ENCODE measurements at places on chromosomes 5 and 9. TPM values are rescaled to one million over a fixed set of nuclear protein-coding genes. Genes with fewer than 3 reads are reported as not detected.

Gene PRDM9
- total RNA-seq = not detected

Gene ADAMTS12
- 2.2 TPM for total RNA-seq

GRCh38 chr9:4124266-4124665 lies 175.6 kb downstream of the GLIS3 start:
- DNase-seq = no peak

GRCh38 chr5:161546095-161546469 lies 443 bp downstream of the GABRB2 start:
- DNase-seq = no peak

DNA sequence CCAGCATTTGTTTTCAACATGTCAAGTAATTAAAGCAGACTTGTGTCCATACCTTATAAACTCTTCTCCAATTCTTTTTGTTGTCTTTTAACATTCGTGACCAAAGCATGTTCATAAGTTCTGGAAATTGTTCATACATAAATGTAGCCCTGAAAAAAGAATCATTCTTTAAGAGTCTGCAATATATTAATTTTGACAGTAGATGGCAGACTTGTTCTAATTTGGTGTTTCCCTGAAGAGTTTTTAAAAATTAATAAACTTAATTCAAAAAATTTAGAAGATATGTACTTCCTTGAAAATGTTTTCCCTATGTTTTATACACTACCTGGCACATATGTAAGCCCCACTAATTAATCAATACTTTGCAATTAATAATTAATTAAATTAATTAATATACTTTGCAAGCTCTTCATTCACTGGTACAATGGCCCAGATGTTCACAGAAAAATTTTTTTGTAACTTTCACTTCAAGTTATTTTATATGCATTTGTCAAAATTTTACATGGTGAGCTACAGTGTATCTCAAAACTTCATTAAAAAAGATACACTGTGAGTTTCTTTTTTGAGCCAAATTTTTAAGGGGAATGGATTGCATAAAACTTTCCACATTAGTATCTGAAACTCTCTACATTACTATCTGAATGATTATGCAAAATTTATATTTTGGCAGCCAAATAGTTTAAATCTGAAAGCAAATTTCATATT lies 42.1 kb downstream of the CLINT1 start:
- DNase-seq = no peak

- DNase-seq = no peak
These were observed 115.6 kb downstream of the TTC39B start for GRCh38 chr9:15191378-15191777.

Gene FOXD4L3
- not detected for total RNA-seq

DNA sequence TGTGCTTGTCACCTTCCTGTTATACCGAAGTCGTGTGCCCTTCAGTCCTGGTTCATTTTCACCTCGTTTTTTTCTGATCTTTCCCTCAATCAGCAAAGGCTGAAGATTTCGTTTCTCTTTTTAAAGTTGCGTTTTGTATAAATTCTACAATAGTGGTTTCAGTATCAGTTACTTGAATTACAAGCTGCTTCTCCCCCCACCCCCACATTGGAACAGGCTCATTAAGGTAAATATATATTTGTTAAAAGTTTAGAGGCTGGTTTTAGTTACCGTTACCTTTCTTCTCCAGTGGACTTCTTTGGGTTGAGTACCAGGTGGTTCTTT lies 881 bp downstream of the SUB1 start:
- DNase-seq = no peak

DNA sequence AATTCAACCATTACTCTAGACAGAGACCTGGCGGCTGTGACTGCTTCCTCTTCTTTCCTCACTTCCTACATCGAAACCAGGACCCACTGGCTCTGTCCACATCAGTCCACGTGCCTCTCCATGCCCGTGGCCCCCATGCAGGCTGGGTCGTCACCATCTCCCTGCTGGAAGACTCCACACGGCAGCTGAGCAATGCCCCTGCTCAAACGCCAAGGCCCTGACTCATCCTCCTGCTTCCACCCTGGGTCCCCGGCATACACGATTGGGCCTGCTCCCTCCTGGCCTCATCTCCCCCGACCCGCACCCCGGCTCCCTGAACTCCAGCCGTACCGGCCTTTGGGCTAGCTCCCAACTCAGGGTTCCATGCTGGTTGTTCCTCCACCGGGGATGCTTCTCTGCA lies 67.2 kb upstream of the IER5L start:
- no peak for DNase-seq

DNA sequence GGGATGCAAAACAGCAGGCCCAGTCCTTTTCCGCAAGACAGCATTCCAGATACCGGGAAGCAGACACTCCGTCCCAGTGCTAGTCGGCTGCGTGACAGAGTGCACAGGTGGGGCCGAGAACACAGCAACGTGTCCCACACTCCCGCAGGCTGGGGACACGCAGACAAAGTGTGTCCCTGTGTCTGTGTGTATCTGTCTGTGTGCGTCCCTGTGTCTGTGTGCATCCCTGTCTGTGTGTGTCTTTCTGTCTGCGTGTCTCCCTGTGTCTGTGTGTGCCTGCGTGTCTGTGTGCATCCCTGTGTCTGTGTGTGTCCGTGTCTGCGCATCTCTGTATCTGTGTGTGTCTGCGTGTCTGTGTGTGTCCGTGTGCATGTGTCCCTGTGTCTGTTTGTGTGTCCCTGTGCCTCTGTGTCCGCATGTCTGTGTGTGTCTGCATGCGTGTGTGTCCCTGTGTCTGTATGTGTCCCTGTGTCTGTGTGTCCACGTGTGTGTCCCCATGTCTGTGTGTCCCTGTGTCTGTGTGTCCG lies 137.0 kb downstream of the MRPL36 start:
- no peak for DNase-seq

DNA sequence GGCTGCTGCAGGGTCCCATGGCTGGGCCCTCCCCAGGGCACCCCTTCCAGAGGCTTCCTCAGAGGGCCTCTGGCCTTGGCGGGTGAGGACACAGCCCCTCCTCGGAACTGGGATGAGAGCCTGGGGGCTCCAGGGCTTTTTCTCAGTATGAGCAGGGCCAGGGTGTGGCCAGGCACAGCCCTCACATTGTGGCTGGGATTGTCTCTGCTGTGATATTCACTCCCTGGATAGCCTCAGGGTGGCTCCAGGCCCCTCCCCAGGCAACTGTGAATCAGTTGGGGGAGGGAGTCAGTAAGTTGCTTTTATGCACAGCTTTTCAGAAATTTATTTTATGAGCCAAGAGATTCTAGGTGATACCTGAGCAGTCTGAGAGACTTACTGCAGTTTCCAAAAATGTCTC lies 135.7 kb downstream of the CACNA1B start:
- no peak for DNase-seq

- no peak for DNase-seq
These were observed 186.7 kb downstream of the TMEM38B start for GRCh38 chr9:105881021-105881420.

DNA sequence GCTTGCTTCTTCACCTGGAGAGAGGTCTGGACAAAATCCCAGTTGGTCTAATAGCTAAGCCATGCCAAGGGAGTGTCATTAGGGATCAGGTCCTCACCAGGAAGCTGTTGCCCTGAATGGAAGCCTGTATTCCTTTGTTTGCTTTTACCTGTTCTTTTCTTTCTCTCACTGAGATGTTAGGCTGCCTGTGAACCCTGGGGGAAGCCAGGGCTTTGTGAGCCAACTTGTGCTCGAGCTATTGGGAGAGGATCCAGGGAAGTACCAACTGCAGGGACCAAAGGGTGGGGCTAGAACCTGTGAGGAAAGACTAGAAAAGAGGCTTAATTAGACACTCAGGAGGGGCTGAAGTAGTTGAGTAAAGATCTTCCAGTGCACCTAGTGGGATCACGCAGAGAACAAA lies 451.2 kb upstream of the TLE4 start:
- peak; percentile 14 for DNase-seq

Gene PTPRD
- total RNA-seq = 35.9 TPM

Gene ZDHHC11B
- total RNA-seq = 14.5 TPM

DNA sequence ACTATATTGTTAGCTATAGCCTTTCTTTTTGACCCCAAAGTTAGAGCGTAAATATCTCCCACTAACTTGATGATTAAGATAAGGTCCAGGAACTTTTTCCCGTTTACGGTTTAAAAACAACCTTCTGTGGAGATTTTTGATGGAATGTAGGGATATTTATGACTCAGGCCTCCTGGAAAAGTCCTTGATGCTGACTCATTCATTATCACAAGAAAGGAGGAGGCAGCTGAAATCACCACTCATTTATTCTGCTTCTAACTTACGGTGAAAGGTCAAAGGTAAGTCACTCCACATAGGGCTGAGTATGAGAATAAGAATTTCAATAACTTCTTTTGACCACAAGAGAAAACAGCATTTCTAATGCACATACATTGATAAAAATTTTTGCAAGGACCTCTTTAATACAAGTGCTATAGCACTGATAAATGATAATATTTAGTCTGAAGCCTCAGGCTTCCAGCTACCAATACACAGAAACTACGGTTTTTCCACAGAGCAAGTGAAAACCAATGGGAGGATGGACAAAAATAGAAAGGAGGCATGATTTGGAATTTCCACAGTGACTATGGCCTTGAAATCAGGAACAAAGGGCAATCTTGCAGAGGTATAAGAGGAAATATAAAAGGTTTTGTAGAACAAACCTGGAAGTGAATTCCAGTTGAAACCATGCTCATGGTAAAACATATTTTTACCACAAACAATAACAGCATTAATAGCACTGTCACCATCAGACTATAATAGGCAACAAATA lies 146.5 kb downstream of the PPP2R2B start:
- DNase-seq = no peak

Gene CER1
- total RNA-seq = not detected

DNA sequence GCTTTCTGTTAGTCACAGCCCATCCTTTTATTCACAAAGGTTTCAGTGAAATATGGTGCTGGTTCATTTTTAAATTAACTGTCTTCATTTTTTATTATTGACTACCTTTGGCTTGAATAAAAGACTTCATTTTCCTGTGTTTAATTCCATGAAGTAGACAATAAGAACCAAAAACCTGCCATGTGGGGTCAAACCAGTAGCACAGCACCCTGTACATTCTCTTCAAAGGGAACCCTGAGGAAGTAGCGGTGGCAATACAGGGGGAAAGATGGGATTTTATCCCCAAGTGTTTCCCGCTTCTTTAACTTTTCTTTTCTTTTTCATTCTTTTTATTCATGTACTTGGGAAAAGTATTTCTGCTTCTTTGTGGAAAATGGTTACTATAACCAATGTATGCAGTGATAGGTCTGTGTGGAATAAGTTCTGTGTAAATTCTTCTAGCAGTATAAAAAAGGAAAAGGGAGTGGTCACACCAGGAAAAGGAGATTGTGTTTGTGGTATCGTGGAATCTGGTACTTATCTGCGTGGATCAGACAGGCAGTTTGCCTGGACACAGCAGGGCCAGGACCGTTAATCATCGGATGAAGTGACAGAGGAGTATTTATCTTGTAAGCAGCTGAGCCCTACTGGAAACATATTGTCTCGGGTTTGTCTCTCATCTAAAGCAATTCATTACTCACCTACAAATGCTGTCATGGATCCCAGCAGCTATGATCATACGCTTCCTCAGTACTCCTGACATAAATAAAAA lies 94.2 kb downstream of the PPIC start:
- DNase-seq = no peak

Gene OTP
- not detected for total RNA-seq

All from mucosa of gallbladder (tissue), 1 donor.